Right renal cortex interstitium (tissue), 3 donors: ENCODE measurements at places on chromosomes 1 and 21. TPM values are rescaled to one million over a fixed set of nuclear protein-coding genes. Genes with fewer than 3 reads are reported as not detected.

DYRK3 gene
- 9.7 TPM for polyA plus RNA-seq

GRIK1 gene
- polyA plus RNA-seq: 1.2 TPM

TEDDM1 gene
- polyA plus RNA-seq: 0.11 TPM

FAM177B gene
- not detected for polyA plus RNA-seq

GJB3 gene
- 0.38 TPM for polyA plus RNA-seq

OR2T2 gene
- not detected for polyA plus RNA-seq

- DNase-seq: no peak
These were observed 19.9 kb downstream of the INSRR start for GRCh38 chr1:156838972-156839371.

- DNase-seq: no peak
These were observed 7.1 kb downstream of the CHRNB2 start for GRCh38 chr1:154574716-154575115.

DNA sequence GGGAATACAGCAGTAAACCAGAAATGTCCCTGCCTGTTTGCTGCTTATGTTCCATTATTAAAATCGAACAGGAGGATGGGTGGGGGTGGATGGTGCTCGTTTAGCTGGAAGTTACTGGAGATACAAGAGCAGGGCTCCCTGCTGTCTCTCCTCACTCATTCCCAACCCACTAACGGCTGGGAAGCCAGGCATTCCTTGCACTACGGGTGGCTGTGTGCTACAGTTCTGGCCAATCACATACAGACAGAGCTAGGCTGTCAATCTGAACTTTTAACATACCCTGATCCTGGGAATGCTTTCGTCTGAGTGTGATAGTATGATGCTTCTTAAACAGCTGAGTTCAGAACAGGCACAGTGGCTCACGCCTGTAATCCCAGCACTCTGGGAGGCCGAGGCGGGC is 7.0 kb downstream of the SIPA1L2 start:
- DNase-seq: no peak

GRCh38 chr1:78678324-78678723 is 28.7 kb downstream of the IFI44 start:
- DNase-seq: no peak

- no peak for DNase-seq
These were observed 12.2 kb downstream of the CITED4 start for GRCh38 chr1:40849801-40850592.

DNA sequence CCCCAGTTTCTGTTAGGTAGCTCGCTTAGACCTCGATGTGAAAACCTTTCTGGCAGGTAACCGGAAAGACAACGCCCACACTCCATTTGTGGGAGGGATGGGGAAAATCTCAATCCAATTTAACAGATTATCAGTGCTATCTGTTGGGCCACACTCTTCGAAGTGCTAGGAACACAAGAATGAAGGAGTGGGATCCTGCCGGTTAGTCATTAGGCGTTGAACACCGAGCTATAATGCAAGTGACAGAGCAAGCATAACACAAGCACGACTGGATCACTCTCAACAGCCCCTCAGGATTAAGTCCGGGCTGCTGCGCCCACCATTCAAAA is 531 bp downstream of the SNIP1 start:
- no peak for DNase-seq

GRCh38 chr1:40130892-40131291 is 30.3 kb upstream of the RLF start:
- DNase-seq: no peak

- DNase-seq: no peak
These were observed 24.1 kb upstream of the THRAP3 start for GRCh38 chr1:36199934-36200741.

DNA sequence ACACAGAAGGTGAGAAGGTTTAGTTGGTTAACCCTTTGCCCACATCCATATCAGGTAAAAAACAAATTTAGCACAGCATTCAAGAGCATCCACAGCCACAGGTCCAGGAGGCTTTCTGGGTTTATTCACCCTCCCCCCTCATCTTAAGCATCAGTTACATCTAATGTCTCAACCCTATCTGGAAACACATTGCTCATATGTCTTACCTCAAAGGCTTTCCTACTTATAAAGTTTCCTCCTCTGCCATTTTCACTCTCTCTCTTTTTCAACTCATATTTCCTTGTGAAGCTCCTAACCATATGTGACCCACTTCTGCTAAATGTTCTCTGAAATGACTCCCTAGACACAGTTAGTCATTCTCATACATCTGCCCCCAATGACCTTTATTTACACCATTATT is 47.9 kb upstream of the RUNX1 start:
- no peak for DNase-seq

DNA sequence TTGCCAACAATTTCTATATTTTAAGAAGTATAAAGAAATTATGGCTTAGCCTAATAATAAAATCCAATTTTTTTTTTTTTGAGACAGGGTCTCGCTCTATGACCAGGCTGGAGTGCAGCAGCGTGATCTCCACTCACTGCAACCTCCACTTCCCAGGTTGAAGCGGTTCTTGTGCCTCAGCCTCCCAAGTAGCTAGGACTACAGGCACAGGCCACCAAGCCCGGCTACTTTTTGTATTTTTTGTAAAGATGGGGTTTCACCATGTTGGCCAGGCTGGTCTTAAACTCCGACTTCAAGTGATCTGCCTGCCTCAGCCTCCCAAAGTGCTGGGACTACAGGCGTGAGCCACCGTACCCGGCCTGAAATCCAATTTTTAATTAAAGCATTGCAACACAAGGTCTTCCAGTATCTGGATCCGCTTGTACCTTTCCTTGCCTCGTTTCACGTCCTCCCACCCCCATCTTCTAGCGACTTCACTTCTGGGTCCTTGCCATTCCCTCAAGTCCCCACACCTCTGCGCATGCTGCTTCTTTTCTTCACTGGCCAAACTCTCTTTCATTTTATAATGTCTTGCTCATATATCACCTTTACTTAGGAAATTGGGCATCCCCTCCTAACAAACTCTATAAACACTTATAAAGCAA is 2.3 kb downstream of the FUBP1 start:
- DNase-seq: no peak

GRCh38 chr1:105533996-105534395 is 1522.5 kb upstream of the PRMT6 start:
- no peak for DNase-seq

DNA sequence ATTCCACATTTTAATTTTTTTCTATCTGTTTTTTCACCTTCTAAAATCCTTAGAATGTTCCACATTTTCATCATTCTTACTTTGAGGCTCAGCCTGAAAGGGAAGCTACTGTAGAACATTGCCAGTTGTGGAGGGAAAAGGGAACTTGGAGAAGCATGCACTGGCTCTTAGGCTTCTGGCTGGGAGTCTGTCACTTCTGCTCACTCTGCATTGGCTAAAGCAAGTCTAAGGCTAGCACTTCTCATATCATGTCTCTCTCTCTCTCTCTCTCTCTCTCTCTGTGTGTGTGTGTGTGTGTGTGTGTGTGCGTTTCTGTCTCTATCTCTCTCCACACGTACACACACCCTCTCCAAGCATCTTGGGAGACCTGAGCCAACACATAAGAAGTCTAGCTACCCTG is 49.6 kb upstream of the ADAR start:
- no peak for DNase-seq

DNA sequence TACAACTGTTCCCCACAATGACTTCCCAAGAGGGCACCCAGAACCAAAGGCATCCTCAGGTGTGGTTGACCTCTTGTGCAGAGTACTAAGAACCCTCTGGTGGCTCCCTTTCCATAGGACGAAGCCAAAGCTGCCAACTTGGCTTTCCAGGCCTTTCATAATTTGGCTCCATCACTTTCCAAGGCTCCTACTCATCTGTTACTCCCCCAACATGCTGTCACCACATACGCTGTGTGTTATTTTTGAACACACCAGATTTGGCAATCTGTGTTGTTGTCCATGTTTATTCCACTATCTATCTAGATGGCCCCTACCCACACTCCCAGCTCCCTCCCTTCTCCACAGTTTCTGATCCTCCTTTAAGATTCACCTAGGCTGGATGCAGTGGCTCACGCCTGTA is 10.2 kb upstream of the NKAIN1 start:
- no peak for DNase-seq
